ENCODE measurements at places on chromosomes 7 and 10.

GRCh38 chr10:63758080-63758479, 236.9 kb downstream of the REEP3 start:
- DNase-seq: no peak

DNA sequence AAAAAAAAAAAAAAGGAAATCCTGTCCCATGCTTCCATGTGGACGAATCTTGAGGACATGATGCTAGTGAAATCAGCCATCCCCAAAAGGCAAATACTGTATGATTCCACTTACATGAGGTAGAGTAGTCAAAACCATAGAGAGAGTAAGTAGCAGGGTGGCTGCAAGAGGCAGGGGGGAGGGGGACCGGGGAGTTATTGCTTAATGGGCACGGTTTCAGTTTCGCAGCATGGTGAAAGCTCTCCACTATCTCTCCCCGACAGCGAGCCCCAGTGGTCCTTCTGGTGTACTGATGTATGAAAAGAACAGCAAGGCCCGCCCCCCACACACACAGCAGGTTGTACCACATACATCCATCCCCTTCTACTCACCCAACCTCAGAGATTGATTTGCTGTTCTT, 32.8 kb downstream of the NOD1 start:
- DNase-seq: peak; percentile 48

- no peak for DNase-seq
Measured at GRCh38 chr10:60003651-60004523, 97.5 kb upstream of the CCDC6 start.

DNA sequence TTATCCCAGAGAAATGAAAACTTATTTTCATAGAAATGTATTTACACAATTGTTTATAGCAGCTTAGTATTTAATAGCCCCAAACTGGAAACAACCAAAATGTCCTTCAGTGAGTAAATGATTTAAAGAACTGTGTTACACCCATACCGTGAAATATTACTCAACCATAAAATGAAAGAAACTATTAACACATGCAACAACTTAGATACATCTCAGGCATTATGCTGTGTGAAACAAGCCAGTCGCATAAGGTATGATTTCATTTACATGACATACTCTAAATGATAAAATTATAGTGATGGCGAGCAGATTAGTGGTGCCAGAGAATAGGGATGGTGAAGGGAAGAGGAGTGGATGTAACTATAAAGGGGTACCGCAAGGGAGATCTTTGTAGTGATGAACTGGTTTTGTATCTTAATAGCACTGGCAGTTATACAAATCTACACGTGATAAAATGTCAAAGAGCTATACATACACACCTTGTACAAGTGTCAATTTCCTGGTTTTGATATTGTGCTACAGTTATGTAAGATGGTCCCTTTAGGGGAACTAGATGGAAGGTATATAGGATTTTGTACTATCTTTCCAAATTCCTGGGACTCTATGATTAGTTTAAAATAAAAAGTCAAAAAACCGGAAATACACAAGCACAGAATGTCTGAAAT, 40.5 kb downstream of the MACC1 start:
- no peak for DNase-seq

GRCh38 chr10:102635377-102635776, 8.9 kb upstream of the TRIM8 start:
- DNase-seq: no peak

DNA sequence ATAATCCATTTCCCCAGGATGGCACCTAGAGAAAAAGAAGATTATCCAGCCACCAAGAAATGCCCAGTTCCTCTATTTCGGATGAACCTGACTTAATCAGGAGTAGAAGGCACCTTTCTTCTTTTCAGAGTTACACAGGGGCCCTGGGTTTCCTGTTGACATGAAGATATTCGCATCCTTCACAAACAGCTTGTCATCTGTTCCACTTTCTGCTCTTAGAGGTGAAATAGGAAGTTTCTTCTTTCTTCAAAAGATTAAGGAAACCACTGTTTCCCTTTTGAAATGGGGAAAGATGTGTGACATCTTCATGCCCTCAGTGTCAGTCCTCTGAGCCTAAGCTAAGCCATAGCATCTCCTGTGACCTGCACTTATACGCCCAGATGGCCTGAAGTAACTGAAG, 39.1 kb upstream of the RAB18 start:
- DNase-seq: no peak

DNA sequence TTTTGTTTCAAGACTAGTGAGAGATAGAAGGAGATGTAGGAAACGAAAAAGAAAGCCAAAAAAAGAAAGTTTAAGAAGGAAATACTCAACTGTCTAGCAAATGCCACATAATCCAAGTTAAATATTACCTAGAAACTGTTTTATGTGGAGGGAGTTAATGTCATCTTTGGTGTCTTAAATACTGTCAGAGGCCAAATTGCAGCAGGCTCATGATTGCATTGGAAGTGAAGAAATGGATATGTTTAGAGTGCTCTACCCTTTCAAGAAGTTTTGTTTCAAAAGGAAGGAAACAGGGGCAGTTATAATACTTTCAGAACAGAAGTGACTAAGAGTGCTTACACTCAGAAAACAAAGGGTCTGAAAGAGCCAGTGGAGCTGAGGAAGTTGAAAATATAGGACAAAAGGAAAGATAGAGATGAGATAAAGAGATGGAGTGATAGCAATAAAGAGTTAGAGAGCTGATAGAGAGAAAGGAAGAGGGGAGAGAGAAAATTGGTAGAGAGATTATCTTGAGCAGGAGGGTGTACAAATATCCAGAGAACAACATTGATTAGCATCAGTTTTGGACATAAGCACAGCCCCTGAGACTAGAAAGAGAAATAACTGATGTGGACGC, 28.0 kb upstream of the GNAI1 start:
- DNase-seq: no peak

DNA sequence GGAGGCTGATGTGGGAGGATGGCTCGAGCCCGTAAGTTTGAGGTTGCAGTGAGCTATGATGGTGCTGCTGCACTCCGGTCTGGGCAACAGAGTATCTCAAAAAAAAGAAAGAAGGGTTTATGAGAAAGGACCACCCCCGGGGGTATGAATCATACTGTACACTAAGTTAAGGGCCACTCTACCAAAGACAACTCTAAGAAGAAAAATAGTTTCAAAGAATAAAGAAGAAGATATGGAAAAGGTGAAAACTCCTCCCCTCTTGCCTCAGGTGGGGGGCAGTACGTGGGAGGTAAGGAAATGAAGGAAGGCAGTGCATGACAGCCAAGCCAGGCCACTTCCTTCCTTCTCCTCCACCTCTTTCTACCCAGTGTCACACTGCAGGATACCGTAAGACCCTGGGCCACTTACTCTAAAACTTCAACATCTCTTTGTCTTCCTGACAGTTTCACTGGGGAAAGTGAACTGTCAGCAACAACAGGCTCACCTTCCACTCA, 61.3 kb downstream of the PIP4K2A start:
- no peak for DNase-seq

DNA sequence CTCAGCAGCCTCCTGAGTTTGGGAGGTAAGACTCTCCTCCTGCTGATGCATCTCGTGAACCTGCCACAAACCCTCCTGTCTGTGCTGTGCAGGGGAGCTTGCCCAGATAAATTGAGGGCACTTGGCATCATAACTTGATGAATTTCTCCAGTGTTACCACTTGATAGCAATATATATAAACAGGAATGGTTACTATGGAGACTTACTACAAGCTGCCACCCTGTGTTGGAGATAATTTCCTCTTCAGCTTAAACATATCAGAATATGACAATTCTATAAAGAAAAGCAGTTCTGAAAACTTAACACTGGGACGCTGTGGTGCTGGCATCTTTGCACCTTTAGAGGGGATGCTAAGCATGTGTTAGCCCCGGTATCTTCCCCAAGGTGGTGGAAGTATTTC, 14.9 kb downstream of the PFKFB3 start:
- no peak for DNase-seq

DNA sequence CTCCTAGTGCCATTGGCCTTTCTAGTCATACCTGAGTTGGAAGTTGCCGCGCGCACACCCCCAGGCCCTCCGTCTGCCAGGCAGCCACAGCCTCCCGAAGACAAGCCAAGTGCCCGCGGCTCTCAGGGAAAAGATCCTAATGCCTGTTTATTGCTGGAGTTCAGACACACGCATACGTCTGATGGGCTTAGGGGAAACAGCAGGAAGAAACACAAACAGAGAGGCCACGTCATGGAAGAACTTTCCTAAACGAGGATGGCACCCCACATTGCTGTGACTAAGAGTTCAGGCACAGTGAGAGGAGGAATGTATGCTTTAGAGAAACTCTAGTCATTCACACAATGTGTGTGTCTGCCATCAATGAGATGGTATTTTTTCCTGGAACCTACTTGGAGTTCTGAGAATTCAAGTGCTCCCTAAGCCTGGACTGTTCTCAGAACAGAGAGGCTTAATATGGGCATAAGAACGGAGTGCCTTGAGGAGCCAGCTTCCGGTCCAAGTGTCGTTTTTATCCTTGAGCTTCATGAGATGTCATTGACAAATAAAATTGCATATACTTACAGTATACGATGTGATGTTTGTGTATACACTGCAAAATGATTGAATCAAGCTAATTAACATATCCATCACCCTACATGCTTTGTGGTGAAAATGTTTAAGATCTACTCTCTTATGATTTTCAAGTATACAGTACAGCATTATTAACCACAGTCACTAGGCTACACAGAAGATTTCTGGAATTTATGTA, 11.6 kb upstream of the RBP3 start:
- DNase-seq: no peak

DNA sequence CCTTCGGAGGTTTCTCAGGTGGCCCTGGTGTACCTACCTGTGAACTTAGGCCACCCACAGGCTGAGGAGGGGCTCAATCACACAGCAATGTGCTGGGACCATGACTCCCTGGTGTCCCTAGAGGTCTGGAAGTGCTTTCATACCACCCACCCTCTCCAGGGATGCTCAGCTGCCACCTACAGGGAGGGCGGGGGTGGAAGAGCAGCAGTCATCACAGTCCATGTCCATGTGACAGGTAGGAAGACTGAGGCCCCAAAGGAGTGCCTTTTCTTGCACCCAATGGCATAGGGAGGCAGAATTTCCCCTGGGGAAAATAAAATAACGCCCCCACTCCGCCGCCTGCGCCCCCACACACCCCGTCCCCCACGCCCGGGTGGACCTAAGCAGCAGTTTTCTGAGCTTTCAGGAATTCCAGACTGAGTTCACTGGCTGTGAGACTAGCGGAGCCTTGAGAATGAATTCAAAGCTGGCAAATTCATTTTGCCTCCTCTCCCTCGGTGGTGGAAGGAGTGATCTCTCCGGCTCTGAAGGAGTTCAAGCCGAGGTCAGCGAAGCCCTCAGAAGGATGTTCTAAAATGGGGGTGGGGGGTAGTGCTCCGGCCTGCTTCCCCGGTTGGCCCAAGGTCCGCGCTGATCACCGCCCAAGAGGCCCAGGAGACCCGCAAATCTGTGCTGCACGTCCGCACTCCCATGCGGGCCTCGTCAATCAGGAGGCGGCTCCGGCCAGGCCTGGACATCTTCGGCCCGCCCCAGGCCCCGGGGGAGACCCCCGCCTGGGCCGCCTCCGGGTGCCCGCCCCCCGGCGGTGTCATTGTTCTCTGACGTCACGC, 2.1 kb upstream of the ZMIZ1 start:
- DNase-seq: no peak

GRCh38 chr7:124908259-124908658, 21.4 kb downstream of the POT1 start:
- DNase-seq: no peak
